ENCODE measurements at places on chromosomes 4 and X.

GRCh38 chrX:124818033-124818432 lies 471.7 kb downstream of the SH2D1A start:
- DNase-seq: no peak

DNA sequence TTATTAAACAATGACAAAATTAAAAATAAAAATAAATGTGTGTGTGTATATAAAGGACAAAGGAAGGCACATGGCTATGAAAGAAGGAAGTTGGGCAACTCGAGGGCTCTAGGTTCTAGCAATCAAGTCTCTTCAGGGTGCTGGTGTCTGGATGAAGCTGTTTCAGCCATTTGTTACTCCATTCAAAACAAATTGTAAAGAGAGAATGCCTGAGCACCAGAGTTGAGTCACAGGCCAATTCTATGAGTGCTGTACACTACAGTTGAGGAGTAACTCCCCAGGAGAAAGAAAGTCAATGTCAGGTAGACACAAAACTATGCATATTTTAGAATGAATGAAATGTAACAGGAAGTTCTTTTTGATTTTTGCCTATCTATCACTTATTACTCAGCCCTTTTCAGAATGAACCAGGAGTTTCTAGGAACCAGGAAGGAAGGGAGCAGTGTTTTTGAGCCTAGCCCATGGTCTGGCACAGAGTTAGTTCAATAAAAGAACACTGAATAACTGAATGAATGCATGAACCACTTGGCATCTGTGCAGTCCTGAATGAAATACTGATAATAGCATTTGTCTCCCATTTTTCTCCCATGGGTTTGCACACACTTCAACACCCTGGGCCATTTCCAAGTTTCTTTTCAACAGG lies 151.7 kb upstream of the CPEB2 start:
- no peak for DNase-seq

GRCh38 chr4:16104520-16104919 lies 20.7 kb upstream of the PROM1 start:
- DNase-seq: no peak

GRCh38 chr4:100746141-100746739 lies 228.4 kb upstream of the EMCN start:
- no peak for DNase-seq

DNA sequence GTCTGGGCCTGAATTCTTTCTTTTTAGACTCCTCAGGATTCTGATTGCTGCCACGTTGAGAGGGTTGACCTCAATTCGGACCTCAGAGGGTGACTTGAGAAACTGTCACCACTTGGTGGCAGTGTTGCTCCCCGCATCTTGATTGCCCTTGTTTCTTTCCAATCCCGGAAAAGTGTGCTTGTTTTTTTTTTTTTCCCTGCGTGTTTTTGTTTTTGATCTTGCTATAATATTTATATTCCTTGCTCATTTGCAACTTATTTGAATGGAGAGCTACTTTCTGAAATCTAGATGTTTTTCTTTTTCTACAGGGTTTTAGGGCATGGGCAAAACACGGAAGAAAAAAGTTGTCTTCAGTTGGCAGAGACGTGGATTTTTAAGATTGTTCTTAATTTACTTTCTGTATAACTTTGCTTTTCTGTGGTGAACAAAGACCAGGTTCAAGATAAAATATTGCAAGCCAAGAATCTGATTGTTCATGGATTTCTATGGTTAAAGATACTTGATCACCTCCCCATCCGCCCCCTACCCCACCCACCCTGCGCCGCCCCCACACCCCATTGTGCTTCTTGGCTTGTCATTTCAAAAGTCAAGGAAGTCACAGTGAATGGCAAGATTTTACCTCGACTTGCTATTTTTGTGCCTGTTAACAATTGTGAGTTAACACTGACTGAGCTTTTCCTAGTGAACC lies 102.0 kb downstream of the PTTG2 start:
- peak; percentile 82 for DNase-seq

- no peak for DNase-seq
Observed at GRCh38 chr4:121176082-121176934, 12.2 kb upstream of the TNIP3 start.

GRCh38 chrX:77076896-77077295 lies 370.3 kb upstream of the FGF16 start:
- no peak for DNase-seq

- no peak for DNase-seq
Observed at GRCh38 chrX:34810364-34810763, 132.2 kb upstream of the FAM47B start.

- DNase-seq: no peak
Observed at GRCh38 chr4:158934996-158935669, 166.3 kb downstream of the FNIP2 start.

- DNase-seq: no peak
Observed at GRCh38 chr4:33628296-33628695, 2616.0 kb downstream of the ARAP2 start.

- DNase-seq: no peak
Observed at GRCh38 chrX:132375941-132376340, 112.9 kb downstream of the MBNL3 start.

DNA sequence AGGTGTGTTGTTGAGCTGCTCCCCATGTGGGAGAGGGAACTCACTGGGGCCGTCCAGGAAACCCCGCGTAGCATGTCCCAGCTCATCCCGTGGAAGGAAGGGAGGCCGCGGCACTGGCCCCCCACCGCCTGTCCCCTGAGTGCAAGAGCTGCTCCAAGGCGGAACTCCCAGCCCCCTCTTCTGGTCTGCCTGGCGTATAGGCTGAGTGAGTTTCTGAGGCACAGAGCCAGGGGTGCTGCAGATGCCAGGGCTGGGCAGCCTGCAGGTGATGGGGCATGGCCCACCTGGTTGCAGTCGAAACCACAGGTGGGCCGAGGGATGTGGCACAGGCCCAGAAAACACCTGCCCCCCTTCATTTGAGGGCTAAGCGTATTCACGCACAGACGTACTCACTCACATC lies 49.6 kb downstream of the ABLIM2 start:
- no peak for DNase-seq

- DNase-seq: no peak
Observed at GRCh38 chr4:108484187-108484586, 136.2 kb upstream of the RPL34 start.

DNA sequence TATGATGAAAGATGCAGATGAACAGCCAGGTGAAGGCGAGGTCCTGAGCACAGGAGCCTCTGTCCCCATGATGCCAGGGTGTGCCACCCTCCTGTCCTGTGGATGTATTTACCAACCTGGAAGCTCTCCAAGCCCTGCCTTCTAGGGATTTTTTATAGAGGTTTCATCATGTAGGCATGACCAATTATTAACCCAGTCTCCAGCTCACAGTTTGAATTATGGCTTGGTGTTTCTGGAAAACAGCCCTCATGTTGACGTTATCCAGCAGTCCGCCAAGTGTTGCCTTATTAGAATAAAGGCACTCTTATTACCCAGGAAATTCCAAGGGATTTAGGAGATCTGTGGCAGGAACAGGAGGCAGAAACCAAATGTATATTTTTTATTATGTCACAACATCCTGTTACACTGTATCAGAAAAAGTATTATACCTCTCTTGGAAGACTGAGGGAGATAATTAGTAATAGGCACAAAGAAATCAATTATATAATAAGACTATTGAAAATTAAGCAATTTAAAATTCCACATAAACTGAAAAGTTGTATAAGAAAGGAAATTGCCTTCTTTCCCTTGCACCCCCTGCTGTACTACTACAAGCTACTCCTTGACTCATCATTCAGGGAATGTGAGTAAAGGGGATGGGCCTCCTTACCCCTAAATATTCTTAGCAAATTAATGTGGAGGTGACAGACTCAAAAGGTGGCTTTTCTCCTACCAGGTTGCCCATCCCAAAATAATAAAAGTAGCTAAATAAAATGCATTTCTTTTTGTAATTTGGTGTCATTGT lies 129.6 kb downstream of the ZNF330 start:
- DNase-seq: no peak

DNA sequence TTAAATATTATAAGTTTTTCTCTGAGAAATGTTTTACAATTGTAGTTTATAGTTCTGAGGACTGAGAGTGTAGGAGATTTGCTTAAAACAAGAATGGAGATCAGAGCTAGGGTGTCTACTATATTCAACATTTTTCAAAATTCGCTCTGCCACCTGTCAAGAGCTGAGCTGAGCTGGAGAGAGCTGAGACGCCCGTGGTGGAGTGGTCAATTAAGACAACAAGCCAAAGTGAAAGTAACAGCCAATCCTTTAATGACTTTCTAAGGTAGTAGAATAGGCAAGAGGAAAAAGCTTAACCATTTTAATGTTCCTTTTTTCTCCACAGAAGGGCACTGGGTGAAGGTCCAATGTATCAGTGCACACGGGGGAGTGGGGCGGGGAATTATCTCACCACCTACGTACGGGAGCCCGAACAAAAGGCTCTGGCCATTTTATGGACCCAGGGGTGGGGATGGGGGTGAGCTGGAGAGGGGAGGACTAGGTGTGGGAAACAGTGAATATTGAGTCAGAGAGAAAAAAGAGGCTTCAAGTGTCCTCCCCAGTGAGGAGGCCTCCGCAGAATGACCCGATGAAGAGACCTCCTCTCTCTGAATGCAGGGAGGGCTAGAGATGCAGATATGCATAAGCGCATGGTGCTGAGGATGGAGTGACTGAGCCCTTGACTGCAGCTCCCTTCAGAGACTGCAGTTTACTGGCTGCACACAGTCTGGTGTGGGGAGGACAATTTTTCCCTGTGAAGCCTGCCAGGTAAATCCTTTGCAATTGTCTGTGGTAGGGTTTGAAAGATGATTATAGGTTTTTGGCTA lies 60.8 kb downstream of the SPCS3 start:
- DNase-seq: no peak

DNA sequence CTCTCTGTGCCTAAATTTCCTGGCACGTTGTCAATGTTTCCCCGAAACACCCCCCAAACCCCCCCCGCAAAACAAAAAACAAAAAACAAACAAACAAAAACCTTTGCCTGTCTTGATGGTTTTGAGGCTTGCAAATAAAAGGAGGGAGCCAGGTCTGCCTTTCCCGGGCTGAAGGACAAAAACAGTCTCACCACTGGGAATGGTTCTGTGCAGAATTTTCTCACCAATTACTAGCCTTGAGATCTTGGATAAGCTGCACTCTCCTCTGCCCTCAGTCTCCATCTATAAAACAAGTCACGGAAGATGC lies 15.5 kb downstream of the NKX3-2 start:
- no peak for DNase-seq

DNA sequence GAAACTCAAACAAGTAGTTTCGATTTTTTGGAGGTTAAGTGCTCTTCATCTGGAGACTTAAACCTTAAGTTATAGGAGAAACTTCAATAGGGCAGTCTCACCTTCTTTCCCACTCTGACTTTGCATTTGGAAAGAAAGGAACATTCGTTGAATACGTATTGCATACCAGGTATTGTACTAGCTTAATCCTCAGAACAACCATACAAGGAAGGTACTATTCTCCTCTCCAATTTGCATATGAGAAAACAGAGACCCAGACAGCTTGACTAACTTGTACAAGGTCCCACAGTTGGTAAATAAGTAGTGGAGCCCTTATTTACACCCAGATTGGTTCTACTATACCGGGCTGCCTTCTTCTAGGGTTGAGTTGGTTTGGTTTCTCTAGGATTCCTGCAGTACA lies 32.6 kb downstream of the AMOT start:
- no peak for DNase-seq

GRCh38 chr4:69054578-69055200 lies 41.6 kb upstream of the UGT2B7 start:
- no peak for DNase-seq

DNA sequence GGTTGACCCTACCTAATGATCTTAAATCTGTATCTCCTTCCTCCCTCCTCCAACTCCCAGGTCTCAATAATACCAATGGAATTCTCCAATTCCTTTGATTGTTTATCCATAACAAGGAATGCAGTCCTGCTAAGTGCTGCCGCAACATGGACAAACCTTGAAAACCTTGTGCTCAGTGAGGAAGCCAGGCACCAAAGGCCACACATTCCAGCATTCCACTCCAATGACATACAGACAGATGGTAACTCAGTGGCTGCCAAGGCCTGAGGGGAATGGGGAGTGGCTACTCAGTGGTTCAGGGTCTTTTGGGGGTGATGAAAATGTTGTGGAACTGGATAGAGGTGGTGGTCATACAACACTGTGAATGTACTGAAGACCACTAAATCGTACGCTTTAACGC lies 10.4 kb downstream of the HAUS7 start:
- DNase-seq: no peak

DNA sequence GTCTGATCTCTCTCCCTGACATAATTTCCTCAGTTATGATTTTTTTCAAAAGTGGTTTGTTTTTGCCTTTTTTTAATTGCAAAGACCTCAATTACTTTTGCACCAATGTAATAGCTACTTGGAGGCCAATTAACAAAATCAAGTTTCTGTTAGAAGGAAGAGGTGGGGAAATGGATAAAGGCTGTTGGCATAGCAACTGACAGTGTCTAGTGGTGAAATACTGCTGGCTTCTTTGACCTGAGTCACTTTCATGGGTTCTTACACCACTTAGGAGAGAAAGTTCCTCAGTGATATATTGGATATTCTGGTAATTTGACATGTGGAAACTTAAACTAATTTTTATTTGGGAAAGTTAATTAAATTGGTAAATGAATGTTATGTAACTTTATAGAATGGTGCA lies 26.5 kb upstream of the ATP8A1 start:
- no peak for DNase-seq

- no peak for DNase-seq
Observed at GRCh38 chr4:129821073-129821472, 725.1 kb downstream of the C4orf33 start.

GRCh38 chr4:139863531-139863930 lies 197.9 kb downstream of the MGST2 start:
- DNase-seq: no peak

DNA sequence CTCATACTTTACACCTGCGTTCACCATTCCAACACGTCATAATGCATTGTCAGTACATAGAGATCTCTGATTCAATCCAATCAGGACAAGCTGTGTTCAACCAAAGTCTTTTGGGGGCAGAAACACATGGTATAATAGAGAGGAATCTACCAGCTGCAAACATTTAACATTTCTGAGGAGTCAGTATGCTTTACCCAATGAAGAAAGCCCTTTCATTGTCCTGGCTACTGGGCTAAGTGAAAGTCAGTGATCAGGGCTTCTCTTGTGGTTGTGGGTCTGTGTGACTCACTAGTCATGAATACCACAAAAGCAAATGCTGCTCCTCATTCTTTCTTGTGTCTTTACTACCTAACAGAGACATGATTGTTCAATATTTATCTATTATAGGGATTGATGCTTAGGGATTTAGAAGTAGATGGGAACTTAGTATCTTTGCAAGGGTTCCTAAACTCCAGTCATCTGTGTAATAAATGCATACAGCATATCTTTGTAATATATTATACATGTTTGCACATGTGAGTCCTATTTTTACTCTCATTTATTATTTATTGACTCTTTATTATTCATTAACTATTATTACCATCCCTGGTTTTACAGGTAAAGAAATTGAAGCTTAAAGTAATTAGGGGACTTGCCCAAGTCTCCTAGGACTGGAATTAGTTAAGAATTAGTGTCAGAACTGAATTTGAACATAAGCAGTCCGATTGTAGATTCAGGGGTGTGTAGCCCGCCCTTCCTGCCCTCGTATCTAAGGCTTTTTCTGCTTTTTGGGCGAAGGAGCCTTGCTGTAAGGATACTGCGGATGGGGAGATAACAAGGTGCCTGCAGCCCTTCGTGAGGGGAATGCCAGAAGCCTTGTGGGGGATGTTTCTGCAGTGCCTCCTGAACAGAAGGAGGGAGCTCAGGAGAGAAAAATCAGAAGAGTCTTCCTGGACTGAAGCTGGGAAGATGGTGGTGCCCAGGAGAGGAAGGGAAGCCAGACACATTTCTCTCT lies 353.1 kb upstream of the BOD1L1 start:
- DNase-seq: no peak

GRCh38 chr4:11566444-11567022 lies 137.8 kb upstream of the HS3ST1 start:
- no peak for DNase-seq

GRCh38 chr4:105845559-105845958 lies 49.7 kb upstream of the NPNT start:
- DNase-seq: no peak
